ENCODE measurements at places on chromosomes 13 and 19.

GRCh38 chr13:51269039-51269438 lies 46.8 kb downstream of the FAM124A start:
- DNase-seq = no peak

GRCh38 chr13:32447894-32448623 lies 20.1 kb upstream of the N4BP2L1 start:
- DNase-seq = no peak

DNA sequence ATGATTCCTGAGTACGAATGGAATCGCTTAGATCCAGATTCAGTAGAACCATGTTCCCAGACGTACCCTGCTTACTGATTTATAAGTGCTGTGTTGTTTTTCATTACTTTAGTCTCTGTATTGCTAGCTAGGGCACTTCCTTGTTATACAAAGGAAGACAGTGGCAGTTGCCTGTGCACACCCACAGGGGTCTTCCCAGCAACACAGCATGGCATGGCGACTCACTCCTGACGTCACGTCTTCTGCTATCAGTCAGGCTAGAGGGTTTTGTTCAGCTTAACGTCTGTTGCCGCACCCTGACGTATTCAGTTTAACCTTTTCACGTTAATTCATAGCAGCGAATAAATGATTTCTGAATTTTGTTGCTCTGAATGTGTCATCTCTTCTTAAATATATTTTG lies 295.1 kb downstream of the MYO16 start:
- DNase-seq = no peak

DNA sequence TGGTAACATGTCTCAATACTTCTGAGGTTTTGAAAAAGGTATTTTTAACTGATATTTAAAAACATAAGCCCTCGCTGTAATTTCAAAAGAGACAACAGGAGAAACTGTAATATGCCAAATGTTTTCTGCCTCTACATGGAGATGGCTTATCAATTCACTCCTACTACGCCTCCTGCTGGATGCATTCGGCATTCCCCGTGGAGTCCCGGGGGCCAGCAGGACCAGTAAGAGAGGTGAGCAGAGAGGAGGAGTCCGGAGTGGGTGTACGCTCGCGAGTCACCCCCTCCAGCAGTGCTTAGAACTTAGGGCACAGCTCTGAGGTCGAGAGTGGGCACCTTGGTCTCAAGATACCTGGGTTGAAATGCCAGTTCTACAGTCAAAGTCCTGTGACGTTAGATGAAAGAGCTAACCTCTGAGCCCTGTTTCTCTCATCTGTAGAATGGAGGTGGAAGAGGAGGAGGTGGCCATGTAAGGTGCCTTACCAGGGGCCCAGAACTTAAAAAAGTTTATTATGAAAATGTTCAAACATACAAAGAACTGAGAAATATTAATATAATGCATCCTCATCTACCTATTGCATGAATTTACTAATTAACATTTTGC lies 110.2 kb downstream of the STK24 start:
- no peak for DNase-seq

DNA sequence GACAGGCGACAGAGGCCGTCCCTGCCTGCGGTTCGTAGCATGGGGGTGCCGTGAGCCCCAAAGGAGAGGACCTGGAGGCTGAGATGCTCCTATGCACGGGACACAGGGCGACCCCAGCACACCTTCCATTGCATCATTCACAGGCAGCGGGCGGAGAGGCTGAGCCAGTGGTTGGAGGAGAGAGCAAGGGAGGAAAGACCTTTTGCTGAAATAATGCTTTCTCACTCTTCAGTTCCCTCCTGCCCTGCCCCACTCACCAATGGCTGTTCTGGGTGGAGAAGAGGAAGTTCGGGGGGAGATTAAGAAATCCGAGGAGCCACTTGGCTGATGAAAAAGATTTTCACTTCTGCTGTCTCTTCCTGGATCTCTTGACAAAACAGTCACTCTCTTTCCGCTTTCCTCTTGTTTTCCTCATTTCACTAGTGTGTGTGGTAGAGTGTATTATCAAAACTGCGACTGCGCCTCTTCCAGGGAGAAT lies at the start of gene NLRP12:
TSS of gene NLRP12 (minus strand) at position 181 of the 478 bp plus-strand sequence. CDS start at position 41, 140 bp downstream.
- no peak for DNase-seq

GRCh38 chr19:34731019-34731829 lies 2.8 kb upstream of the ZNF181 start:
- DNase-seq = no peak

- no peak for DNase-seq
Observed at GRCh38 chr19:33064458-33064791, 263 bp downstream of the RHPN2 start.

GRCh38 chr13:65293530-65294198 lies 1936.5 kb downstream of the PCDH9 start:
- DNase-seq = no peak

DNA sequence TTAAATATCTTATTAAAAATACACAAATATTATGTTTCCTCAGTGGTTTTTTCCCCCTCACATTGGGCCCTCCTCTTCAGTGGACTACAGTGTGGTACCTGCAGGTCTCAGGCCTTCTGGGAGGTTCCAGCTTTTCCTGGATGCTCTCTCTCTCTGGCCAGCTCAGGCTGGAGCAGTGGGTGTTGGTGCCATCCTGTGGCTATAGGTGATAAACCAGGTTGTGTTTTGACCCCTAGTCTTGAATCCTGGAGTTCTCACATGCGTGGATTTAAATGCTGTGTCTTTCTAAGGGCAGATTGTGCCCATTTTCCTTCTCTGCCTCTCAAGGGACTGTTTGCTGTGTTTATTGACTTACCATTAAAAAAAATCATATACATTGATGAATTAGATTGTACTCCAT lies 41.2 kb upstream of the ZNF527 start:
- DNase-seq = no peak

DNA sequence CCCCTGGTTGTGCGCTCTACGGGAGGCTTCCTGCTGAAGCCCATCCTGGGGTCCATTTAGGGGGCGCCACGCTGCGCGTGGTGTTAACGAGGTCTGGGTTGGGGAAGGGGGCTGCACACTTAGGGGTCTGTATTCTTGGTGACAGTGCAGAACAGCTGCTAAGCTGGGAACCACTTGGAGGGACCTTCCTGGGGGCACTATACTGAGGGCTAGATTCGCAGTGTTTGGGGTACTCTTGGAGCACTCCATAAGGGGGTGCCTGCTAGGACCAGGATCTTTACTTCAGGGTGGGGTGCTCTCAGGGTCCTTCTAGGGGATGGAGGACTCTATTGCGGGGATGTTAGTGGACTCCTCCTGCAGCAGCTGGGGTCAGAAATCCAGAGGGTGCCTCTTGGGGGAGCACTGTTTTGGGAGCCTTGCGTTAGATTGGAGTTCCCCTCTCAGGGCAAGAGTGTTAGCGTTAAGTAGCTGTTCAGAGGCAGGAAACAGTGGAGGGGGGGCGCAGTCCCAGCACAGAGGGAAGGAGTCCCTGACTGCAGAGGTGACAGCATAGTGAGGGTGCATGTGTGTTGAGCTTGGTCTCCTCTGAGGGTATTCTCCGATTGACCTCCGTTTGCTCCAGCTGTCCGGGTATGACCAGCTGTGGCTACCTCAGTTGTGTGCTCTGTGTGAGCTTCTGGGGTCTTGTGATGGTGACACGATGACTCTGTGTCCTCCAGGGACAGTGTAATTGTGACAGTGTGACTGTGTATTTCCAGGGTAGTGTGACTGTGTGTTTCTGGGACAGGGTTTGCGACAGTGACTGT lies 1.1 kb downstream of the PDE4A start:
- DNase-seq = no peak

DNA sequence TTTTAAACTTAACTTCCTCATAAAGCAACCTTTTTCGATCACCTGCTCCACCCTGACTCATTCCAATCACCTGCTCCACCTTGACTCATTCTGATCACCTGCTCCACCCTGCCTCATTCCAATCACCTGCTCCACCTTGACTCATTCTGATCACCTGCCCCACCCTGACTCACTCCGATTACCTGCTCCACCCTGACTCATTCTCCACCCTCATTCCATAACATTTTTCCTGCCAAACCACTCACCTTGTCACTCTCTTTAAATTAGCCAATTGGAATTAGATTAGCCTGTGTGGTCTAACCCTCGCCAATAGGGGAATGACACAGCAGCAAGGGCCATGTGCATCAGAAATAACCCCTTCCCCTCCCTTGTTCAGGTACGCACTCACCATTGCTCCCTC lies 31.9 kb upstream of the ZNF83 start:
- peak; percentile 35 for DNase-seq

- DNase-seq = peak; percentile 73
Observed at GRCh38 chr19:11293433-11294389, 2.2 kb upstream of the TSPAN16 start.

GRCh38 chr19:10752237-10752912 lies 34.5 kb downstream of the DNM2 start:
- DNase-seq = peak; percentile 62

- no peak for DNase-seq
Observed at GRCh38 chr19:3781603-3782002, 4.6 kb downstream of the MATK start.

DNA sequence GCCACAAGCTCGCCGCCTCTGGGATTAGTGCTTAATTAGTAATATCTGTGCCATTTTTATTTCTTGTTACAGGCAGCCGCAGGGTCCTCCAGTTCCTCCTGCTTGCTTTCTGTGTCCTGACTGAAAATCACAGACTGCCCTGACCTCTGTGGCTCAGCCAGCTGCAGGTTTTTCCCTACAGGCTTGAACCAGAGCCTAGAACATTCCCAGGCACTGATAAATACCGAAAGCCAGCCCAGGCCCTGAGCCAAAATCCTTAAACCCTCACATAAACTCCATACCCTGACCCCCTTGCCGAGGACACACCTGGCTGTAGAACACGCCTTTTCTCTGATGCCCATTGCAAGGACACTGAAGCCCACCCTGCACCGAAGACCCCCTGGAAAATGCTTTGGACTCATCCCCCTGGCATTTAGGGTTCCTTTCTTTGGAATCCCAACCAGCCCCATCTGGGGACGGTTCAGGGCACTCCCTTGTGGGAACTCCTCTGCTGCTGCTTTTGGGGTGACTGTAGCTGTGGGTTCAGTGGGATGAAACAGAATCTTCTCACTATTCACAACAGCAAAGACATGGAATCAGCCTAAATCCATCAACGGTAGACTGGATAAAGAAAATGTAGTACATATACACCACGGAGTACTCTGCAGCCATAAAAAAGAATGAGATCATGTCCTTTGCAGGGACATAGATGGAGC lies 15.5 kb downstream of the DPP9 start:
- DNase-seq = no peak

GRCh38 chr19:12484011-12484370 lies 625 bp downstream of the ZNF709 start:
- no peak for DNase-seq

DNA sequence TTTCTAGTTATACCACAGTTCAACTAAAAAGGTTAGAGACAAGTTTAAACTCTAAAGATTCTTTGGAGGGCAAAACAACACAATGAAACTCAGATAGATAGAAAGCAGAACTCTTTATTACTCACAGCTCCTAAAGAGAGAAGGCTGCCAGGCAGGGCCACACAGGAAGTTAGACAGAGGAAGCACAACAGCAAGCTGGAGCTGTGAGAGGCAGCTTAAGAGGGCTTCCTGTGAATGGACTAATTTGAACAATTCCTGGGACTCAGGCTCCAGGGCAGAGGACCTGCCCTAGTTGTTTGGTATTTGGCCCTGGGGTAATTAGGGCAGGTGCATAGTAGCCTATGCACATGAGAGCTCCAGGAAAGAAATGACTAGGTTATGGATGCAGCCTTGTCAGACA lies 803.6 kb downstream of the DIAPH3 start:
- DNase-seq = no peak

GRCh38 chr19:32773126-32773525 lies 53.6 kb downstream of the TDRD12 start:
- DNase-seq = no peak

- no peak for DNase-seq
Observed at GRCh38 chr13:33052506-33053280, 36.5 kb downstream of the KL start.

- no peak for DNase-seq
Observed at GRCh38 chr13:32310134-32310706, 4.9 kb downstream of the ZAR1L start.

GRCh38 chr13:43388282-43389034 lies 365.1 kb downstream of the DNAJC15 start:
- DNase-seq = no peak

DNA sequence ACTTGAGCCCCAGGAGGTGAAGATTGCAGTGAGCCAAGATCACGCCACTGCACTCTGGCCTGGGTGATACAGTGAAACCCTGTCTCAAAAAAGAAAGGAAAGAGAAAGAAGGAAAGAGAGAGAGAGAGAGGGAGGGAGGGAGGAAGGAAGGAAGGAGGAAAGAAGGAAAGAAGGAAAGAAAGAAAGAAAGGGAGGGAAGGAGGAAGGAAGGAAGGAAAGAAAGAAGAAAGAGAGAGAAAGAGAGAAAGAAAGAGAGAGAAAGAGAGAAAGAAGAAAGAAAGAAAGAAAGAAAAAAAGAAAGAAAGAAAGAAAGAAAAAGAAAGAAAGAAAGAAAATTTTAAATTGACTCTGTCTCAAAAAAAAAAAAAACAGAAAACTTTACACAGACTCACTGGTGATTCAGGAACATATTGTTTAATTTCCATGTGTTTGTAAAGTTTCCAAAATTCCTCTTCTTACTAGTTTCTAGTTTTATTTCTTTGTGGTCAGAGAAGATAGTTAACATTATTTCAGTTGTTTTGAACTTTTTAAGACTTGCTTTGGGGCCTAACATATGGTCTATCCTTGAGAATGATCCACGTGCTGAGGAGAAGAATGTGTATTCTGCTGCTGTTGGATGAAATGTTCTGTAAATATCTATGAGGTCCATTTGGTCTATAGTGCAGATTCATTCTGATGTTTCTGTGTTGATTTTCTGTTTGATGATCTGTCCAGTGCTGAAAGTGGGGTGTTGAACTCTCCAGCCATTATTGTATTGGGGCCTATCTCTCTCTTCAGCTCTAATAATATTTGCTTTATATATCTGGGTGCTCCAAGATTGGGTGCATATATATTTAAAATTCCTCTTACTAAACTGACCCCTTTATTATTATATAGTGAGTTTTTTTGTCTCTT lies 204.4 kb upstream of the SERP2 start:
- no peak for DNase-seq

- no peak for DNase-seq
Observed at GRCh38 chr13:97464561-97464960, 30.6 kb downstream of the RAP2A start.

GRCh38 chr19:19750842-19751790 lies 18.2 kb upstream of the ZNF14 start:
- DNase-seq = no peak

DNA sequence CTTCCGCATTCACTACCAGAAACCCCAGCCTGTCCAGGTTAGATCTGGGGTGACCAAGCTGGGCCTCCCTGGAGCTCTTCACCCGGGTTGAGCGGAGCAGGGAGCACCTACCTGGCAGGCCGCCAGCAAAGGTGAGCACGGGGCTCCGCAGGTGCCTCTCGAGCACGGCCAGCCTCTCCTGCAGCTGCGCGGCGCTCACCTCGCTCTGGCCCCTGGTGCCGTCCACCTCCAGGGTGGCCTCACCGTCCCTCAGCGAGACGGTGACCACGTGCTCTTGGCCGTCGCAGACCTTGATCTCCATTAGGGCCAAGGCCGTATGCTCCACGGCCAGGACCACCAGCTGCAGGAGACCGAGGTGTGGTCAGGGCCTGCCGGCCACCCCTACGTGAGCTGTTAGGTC lies 42.0 kb downstream of the GAS6 start:
- DNase-seq = no peak
